Substantia nigra (tissue), 51 donors: ENCODE measurements at places on chromosomes 12 and 14.
A peak's percentile ranks its signal among the peaks of the same experiment; 100 is the strongest.

GRCh38 chr14:77988096-77988870 is 181.9 kb upstream of the NRXN3 start:
- no peak for DNase-seq

DNA sequence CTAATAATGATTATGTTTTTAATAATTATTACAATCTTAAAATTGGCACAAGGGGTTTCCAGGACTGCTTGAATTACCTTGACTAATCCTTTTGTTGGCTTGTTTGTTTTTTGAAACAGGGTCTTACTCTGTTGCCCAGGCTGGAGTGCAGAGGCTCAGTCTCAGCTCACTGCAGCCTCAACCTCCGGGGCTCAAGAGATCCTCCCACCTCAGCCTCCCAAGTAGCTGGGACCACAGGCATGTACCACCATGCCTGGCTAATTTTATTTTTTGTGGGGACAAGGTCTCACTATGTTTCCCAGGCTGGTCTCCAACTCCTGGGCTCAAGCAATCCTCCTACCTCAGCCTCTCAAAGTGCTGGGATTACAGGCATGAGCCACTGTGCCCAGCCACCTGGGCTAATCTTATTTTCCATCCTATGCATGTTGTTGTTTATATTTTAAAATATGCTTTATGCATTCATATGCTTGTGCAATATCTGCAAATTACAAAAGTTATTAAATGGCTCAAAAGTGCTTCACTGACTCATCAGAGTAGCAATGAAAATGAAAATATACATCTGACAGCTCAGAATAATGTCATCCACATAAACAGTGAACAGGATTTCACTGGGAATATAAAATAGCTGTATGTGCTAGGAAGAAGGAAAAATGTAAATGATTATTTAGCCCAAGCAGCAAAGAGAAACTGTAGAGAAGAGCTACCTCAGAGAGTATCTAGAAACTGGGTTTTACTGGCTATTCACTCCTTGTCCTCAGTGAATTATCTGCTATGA is 24.8 kb upstream of the PLEKHG6 start:
- DNase-seq, result no peak

DNA sequence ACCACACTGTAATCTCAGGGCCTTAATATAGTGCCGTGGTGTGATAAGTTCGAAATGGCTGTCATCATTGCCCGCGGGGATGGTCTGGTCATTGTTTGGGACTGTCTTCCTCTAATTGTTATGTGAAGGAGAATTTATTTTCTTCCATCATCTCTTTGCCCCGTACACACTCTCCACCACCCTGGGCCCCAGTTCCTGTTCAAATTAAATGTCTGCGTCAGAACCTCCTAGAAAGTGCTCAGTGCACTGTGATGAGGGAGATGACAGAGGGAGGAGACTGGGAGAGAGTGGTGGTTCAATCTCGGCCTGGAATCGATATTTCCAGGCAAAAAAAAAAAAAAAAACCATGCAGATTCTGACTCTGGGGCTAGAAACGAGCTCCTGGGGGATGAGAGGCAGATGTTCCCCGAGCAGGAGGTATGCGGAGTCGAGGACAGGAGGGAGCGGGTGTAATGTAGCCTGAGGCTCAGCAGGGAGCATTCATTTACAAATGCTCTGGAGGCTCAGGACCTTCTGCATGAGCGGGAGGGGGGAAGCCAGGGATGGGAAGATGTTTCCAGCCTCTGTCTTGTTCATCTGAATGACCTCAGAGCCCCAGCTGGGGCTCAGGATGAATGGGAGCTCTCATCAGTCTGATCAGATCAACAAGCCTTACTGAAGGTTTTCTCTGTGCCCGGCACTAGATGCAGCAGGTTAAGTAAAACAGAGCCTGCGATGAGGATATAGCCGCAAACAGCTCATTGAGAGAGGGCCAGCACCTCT is 219.5 kb downstream of the TBX5 start:
- DNase-seq, result peak; percentile 62

- DNase-seq, result no peak
Measured at GRCh38 chr12:56338308-56339157, at the start of gene IL23A. Gene IL23A, plus strand, starts transcription at chr12:56338884. Its CDS starts 161 bp downstream, at chr12:56339045.

DNA sequence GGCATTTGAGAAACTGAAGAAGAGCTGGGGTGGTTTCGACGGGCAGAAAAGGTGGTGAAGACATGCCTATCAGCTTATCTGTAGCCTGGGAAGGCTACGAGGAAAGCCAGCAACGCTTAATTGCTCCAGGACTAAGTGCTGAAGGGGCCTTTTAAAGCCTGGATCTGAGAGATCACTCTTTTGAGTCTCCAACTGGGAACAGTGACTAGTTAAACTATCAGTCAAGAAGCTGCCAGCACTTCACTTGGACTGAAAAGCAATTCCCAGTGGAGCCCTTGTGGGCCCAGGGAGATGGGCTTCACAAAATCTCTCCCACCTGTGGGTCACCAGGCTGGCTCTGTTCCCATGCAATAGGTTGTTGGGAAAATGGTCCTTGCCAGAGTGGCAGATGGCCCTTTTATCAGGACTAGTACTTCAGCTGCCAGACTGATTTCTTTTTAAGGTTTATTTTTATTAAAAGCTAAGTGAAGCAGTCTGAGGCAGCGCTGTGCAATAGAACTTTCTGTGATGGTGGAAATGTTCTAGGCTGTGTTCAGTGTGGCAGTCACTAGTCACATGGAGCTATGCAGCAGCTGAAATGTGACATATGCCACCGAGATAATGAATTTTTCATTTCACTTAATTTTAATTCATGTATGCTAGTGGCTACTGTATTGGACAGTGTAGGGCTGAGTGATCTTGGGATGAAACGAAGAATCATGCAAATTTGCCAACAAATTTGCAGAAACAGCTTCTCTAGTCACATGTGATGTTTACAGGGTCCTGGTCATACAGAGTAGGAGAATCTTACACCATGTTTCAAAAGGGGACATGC is 276.8 kb downstream of the PCNX1 start:
- DNase-seq, result no peak
